ENCODE measurements at places on chromosomes 1 and 21. TPM values are rescaled to one million over a fixed set of nuclear protein-coding genes. Genes with fewer than 3 reads are reported as not detected.
A peak's percentile ranks its signal among the peaks of the same experiment; 100 is the strongest.

GRCh38 chr1:189678779-189679178, 798.9 kb downstream of the BRINP3 start:
- H3K4me1 ChIP-seq: no peaks in the 10 kb centered on the region
- H3K4me3 ChIP-seq: no peak overlapping the region
- H3K27me3 ChIP-seq: no peaks in the 10 kb centered on the region
- H3K36me3 ChIP-seq: no peaks in the 10 kb centered on the region

- H3K27me3 ChIP-seq: no peaks in the 10 kb centered on the region
- no peaks in the 10 kb centered on the region for H3K36me3 ChIP-seq
- H3K4me3 ChIP-seq: no peak overlapping the region
- H3K27ac ChIP-seq: no peak overlapping the region
- DNase-seq: peak; percentile 24
- H3K4me1 ChIP-seq: peaks cover 22% of the 10 kb centered on the region
Measured at GRCh38 chr1:86064899-86065298, 91.7 kb downstream of the COL24A1 start.

GRCh38 chr1:26822737-26823395, 3.6 kb upstream of the ZDHHC18 start:
- DNase-seq: peak; percentile 58
- peaks cover 3% of the 10 kb centered on the region for H3K27me3 ChIP-seq
- no peak overlapping the region for H3K27ac ChIP-seq

DNA sequence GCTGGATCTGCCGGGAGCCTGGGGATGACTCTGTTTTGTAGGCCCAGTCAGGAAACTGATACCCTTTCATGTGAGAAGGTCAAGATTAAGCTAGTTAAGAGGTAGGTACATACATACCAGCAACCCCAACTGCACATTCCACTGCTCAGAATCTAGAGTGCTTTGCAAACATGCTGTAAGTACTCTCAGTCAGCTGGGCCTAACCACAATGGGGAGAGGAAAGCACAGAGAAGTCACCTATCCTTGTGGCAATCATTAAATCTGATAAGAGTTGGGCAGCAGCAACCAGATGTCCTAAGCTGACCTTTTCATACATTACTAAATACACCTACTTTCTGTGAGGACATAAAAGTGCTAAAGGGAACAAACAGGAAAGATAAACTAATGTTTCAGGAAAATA, 2.5 kb downstream of the ETV3 start:
- peaks cover 42% of the 10 kb centered on the region for H3K36me3 ChIP-seq
- peaks cover 29% of the 10 kb centered on the region for H3K4me1 ChIP-seq
- H3K4me3 ChIP-seq: no peak overlapping the region

DNA sequence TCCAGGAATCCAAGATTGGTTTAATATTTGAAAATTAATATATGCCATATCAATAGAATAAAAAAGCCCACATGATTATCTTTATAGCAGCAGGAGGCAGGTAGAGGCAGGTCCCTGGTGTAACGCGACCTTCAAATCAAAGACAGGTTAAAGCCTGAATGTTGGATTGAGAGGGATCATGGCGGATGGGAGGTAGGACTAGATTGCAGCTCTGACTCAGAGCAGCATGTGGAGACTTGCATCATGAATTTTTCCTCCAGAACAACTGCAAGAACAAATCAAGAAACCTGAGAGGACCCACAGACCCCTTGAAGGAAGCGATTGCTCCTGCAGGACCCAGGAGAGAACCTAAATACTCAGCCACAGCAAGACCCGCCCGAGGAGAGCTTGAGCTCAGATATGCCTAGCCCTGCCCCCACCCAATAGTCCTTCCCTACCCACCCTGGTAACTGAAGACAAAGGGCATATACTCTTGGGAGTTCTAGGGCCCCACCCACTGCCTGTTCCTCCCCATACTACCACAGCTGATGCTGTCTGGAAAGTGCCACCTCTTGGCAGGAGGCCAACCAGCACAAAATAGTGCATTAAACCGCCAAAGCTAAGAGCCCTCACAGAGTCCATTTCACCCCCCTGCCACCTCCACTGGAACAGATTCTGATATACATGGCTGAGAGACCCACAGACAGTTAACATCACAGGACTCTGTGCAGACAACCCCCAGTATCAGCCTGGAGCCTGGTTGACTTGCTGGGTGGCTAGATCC, 19.5 kb downstream of the S100B start:
- no peak overlapping the region for H3K27ac ChIP-seq
- no peak for DNase-seq
- H3K4me1 ChIP-seq: no peaks in the 10 kb centered on the region
- H3K27me3 ChIP-seq: no peaks in the 10 kb centered on the region

DNA sequence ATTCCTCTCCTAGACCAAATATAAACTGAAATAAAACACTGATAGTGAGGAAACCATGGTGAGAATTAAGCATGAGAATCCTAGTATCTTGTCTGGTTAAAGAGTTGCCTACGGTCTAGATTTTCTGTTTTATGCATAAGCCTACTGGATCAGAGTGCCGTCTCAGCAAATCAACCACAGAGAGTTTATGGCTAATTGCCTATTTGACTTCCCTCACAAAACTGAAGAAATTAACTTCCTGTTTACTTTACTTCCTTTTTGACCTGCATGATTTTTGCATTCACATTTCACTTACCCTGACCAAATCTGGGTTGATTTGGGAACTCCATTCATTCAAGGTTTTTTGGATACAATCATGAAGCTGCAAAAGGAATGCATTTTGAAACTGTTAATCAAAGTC, 5.0 kb downstream of the GCLM start:
- peaks cover 9% of the 10 kb centered on the region for H3K27me3 ChIP-seq
- H3K36me3 ChIP-seq: 0 out of 2 replicates have a peak, but pooled peaks cover 6% of the 10 kb centered on the region
- H3K4me3 ChIP-seq: no peak overlapping the region
- H3K27ac ChIP-seq: no peak overlapping the region

DNA sequence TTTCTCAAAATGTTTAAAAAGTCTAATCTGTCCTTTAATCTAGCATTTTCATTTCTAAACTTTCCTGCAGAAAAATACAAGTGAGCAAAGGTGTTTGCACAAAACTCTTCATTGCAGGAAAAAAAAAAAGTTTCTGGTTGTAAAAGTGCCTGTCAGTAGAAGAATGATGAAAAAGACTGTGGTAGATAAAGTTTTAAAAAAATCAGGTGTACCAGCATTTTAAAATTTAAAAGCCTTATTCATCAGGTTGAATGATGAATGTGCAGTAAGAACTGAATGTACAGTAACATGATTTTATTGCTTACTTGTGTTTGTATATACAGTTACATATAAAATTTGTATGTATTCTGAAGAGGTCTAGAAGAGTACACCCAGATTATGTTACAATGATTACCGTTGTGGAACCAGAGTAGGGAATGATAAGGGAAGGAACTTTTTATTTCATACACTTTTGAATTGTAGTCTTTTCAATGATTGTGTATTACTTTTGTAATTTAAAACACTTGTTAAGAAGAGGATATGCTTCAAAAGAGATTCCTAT, 54.0 kb downstream of the FNBP1L start:
- no peak overlapping the region for H3K4me3 ChIP-seq
- no peaks in the 10 kb centered on the region for H3K36me3 ChIP-seq
- H3K27me3 ChIP-seq: no peaks in the 10 kb centered on the region
- no peak for DNase-seq
- no peak overlapping the region for H3K27ac ChIP-seq

NBPF10 gene
- total RNA-seq: 0.31 TPM

DEDD gene
- 30.2 TPM for total RNA-seq
